ENCODE measurements at places on chromosomes 7 and 10. TPM values are rescaled to one million over a fixed set of nuclear protein-coding genes. Genes with fewer than 3 reads are reported as not detected.
A peak's percentile ranks its signal among the peaks of the same experiment; 100 is the strongest.

The MINDY3 gene
- total RNA-seq = 7.6 TPM

The GIGYF1 gene
- 39.3 TPM for total RNA-seq

The ARHGEF35 gene
- not detected for total RNA-seq

DNA sequence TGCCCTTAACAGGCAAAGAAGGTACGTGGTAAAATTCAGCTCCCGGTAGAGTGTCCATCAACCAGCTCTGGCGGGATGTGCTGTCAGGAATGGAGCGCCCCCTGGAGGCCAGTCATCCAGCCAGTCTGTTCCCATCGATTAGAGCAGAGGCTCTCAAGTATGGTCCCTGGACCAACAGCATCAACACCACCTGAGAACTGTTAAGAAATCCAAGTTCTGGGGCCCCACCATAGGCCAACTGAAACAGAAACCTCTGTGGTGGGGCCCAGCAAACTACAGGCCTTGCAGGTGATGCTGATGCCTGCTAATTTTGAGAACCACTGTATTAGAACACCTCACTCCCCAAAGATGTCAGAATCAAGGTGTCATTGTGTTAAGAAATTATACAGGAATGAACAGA, 109.2 kb downstream of the DPY19L1 start:
- peak; percentile 39 for DNase-seq

DNA sequence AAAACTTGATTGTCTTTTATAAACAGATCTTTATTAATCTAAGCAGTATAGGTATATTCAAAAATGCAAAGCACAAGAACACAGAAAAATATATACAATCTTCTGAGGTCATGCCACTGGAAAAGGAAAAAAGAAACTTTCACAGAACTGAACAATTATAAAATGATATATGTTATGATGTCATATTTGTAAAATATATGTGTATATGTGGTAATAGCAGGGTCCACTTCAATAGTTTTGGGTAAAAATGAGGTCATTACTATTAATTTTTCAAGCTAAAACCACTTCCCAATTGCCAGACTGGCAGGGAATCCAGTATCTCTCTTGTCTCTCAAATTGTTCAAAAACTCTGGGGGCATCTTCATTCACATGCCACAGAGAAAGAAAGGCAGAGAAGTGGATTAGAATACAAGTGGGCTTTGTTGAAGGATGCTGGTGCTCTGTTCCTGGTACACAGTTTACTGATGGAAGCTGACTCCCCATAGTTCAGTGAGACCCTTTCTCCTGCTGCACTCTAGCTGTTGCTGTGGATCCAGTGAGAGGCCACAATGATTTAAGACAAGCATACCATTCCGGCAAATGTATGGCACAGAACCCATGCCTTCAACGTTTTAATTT, 19.7 kb downstream of the CTNNA3 start:
- no peak for DNase-seq

DNA sequence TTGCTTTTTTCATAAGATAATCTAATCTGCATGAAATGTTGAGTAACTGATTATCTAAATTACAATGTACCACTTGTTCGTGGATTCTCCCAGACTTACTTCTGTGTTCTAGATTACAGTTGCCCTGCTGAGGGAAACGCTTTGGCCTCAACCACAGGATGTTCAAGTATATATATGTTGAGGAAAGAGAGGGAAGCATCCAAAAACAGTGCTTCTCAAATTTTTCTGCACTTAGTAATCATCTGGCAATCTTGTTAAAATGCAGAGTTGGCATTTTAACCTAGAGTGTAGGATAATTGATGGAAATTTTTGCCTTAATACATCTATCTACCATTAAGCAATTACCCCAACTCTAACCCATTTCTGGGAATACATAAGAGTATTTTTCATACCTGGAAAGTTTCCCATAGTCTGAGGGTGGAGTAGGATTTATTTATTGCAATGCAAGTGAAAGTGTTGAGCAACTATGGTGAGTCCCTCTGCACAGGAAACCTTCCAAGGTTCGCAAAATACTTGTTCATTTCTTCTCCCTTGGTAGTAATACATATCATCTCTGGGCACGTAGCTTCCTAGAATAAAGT, 59.6 kb upstream of the C1GALT1 start:
- peak; percentile 58 for DNase-seq

DNA sequence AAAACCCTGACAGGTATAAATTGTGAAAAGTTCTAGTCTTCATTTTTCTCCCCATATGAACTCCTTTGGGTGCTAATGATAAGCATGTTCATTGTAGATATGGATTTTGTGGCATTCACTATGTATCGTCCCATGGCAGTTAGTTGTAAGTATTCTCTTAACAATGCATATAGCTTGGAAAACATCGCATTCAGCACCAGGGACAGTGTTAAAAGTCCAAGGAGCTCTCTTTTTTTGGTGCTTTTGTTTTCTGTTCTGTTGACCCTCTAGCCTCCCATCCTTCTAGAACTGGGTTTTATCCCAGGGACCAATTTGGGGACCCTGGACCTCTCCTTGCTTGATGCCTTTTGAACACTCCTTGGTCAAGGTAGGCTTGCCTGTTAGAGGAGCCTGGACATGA, 37.7 kb downstream of the INSYN2A start:
- DNase-seq = no peak

All from stomach (tissue), 19 donors.